Kidney glomerular epithelial cell (primary cell): ENCODE measurements at places on chromosomes 13 and 19.
A peak's percentile ranks its signal among the peaks of the same experiment; 100 is the strongest.

GRCh38 chr19:14114854-14115253 lies 2.7 kb downstream of the PRKACA start:
- no peak for DNase-seq

DNA sequence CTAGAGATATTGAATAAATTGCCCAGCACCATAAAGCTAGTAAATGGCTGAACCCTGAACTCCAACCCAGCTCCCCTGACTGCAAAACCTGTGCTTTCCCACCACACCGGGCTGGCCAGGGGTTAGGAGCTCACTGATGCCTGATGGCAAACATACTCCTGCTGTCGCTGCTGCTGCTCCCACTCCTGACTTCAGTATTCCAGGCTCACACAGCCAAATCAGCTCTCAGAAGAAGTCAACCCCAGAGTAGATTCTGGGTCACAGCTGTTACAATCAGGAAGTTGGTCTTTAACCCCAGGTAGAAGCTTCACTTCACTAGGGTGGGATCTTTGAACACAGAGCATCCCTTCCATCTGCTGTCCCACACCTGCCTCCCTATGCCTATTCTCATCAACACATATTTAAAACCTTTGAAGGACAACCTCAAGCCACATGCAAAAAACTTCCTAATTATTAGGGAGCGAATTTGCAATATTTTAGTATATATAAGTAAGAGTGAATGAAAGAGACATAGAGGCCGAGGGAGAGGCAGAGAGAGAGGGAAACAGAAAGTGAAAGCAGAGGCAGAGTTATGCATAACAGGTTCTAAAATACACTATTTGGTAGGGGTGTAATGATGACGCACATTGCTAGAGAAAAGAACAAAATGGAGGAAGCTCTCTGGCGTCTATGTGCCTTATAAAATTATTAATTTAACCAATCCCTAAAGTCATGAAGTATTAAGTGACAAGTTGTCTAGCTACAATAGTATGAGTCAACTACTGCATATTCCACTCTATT lies 99.4 kb upstream of the SERP2 start:
- peak; percentile 31 for DNase-seq

GRCh38 chr13:74868049-74868448 lies 613.9 kb downstream of the TBC1D4 start:
- DNase-seq, result no peak

- no peak for DNase-seq
Measured at GRCh38 chr19:41330946-41331678, 21.1 kb downstream of the CCDC97 start.

GRCh38 chr13:102657630-102658029 lies 37.2 kb downstream of the METTL21C start:
- DNase-seq, result no peak

DNA sequence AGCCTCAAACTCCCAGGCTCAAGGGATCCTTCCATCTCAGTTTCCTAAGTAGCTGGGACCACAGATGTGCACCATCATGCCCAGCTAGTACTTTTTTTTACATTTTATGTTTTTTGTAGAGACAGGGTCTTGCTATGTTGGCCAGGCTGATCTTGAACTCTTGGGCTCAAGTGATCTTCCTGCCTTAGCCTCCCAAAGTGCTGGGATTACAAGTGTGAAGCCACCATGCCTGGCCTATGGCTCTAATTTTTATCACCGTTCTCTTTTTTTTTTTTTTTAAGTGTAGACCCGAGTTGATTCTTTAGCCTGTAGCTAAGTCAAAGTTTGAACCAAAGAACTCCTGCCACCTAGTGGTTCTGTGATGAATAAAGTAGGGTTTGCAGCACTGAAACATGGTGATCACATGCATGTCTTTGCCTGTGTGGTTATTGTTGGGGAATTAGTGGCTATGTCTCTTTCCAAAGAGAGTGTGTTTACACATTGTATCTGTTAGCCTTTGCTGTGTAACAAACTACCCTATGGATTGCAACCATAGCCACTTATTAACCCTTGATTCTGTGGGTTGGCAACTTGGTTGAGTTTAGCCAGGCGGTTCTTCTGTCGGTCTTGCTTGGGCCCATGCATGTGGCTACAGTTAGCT lies 11.6 kb downstream of the NFILZ start:
- DNase-seq, result peak; percentile 13

DNA sequence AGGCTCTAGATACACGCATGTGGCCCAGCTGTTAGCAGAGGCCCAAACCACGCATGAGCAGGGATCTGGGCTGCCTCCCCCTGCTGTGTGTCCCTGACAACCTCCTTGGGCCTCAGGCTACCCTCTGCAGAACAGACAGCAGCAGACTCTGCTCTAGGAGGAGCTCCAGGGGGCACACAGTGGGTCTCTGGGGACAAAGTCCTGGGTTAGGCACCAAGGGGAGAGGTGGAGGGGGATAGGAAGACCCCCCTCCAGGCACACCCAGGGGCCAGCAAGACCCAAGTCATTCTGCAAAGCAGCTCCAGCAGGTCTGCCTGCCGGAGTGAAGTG lies 8.0 kb downstream of the TINCR start:
- DNase-seq, result no peak
